ENCODE measurements at places on chromosomes 11 and 22.

DNA sequence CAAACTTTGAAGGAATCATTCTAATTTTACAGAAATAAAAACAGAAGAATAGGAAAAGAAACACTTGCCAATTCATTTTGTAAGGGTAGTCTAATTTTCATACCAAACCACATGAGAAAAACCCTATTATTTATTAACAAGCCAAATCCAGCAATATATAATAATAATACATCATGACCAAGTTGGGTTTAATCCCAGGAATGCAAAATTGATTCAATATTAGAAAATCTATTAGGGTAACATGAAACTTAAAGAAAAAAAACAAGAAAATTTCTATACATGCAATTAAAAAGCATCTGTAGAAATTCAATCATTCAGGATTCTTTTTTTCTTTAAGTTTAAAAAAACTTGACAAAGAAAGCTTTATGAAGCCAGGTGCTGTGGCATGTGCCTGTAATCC lies 16.8 kb downstream of the MAPK1 start:
- no peak for DNase-seq

DNA sequence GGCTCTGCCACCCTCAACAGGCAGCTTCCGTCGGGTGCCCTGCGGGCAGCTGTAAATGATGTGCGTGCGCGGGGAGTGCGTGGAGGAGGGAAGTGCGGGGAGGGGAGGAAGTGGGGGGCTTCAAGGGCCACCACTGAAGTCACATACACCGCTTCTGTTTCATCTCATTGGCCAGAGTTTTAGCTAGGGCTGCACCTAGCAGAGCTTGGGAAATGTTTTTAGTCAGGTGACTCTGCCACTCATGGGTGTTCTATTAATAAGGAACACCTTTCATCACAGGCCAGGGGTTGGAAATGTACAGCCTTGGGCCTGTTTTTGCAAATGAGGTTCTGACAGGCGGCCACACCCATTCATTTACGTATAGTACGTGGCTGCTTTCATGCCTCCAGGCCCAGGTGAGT lies 14.6 kb downstream of the FAM118A start:
- DNase-seq: no peak

GRCh38 chr11:9563196-9563730 lies 10.2 kb upstream of the WEE1 start:
- DNase-seq: no peak

DNA sequence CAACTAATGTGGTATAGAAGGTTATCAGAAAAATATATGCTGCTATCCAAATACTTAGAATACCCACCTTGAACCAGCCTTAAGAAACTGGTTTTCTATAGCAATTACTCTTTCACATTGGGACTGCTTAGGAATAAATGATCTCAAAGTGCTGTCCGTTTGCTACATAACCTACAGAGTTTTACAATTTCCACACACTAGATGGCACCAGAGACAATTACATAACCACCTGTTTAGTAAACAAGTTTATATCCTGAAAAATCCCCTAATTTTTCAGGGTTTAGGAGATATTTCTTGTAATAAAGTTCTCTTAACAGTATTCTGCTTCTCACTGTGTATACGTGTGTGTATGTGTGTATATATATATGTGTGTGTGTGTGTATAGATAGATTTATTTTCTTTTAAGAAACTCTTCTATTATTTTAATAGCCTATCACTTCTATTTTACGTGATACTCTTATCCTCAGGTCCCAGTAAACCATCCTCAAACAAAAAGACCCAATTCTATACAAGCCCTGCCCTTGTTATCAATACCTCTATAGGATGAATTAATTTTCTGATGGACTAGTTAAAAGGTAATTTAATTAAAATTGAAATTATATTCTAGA lies 6.7 kb upstream of the OR5I1 start:
- peak; percentile 65 for DNase-seq

All from NAMALWA (cell line).